T-helper 17 cell (primary cell): ENCODE measurements at places on chromosomes 12 and 14.

DNA sequence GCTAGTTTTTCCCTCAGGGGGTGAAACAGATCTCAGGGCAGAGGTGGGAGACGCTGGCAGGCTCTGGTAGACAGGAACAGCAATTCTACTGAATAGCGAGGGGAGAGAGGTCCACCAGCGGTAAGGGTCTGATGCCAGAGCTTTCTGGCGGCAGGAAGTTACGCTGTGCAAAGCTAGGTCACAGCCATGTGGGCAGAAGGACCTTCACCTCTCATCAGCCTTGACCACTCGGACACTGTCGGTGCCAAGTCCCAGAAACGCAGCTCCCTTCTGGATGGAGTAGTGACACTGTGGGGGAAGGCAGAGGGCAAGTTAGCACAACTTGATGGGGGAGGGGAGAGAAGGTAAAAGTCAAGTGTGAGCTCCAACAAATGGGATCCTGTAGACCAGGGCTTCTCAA, 10.3 kb upstream of the ZNF740 start:
- no peak for DNase-seq
- H3K36me3 ChIP-seq, result peaks cover 7% of the 10 kb centered on the region
- H3K27ac ChIP-seq, result no peak overlapping the region
- no peaks in the 10 kb centered on the region for H3K27me3 ChIP-seq
- peaks cover 4% of the 10 kb centered on the region for H3K4me1 ChIP-seq
- no peak overlapping the region for H3K4me3 ChIP-seq

- H3K36me3 ChIP-seq, result no peaks in the 10 kb centered on the region
- DNase-seq, result no peak
- no peak overlapping the region for H3K4me3 ChIP-seq
Measured at GRCh38 chr14:78595797-78596196, 425.6 kb downstream of the NRXN3 start.

- no peak overlapping the region for H3K4me3 ChIP-seq
- peaks cover 5% of the 10 kb centered on the region for H3K4me1 ChIP-seq
- no peak for DNase-seq
- peak overlapping the region; percentile 29 for H3K27ac ChIP-seq
Measured at GRCh38 chr12:52181746-52182145, 10.1 kb downstream of the KRT80 start.

DNA sequence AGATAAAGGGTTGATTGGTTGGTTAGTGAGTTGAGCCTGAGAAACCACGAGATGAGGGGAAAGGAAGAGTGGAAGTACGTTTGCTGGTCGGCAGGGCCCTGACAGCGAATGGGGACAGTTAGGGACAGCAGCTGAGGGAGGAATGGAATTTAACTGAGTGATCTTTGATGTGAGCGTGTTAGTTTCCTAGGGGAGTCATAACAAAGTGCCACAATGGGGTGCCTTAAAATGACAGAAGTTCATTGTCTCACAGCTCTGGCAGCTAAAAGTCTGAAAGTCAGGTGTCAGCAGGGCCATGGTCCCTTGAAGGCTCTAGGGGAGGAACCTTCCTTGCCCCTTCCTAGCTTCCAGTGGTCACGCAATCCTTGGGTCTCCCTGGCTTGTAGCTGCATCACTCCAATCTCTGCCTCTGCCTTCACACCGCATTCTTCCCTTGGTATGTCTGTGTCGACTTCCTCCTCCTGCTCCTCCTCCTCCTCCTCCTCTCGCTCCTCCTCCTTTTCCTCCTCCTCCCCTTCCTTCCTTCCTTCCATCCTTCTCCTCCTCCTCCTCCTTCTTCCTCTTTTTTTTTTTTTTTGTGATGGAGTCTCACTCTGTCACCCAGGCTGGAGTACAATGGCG, 26.0 kb upstream of the RIN3 start:
- no peak for DNase-seq
- H3K27ac ChIP-seq, result no peak overlapping the region
- H3K36me3 ChIP-seq, result peaks cover 3% of the 10 kb centered on the region
- no peak overlapping the region for H3K4me3 ChIP-seq
- H3K4me1 ChIP-seq, result peaks cover 9% of the 10 kb centered on the region

DNA sequence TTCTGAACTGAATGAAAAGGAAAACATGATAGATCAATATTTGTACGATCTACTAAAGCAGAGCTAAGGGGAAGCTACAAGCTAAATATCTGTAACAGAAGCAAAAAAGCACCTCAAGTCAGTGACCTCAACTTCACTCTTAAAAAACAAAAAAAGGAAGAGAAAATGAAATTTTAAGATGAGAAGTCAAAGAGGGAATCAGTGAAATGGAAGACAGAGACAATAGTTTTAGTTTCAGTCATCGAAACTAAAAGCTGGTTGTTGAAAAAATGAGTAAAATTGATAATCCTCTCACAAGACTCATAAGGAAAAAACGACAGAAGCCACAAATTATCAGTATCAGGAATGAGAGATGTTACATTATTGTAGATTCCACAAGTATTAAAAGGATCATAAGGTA, 11.9 kb upstream of the SLC2A13 start:
- peak overlapping the region; percentile 8 for H3K4me3 ChIP-seq
- peaks cover 10% of the 10 kb centered on the region for H3K27me3 ChIP-seq
- H3K4me1 ChIP-seq, result peaks cover 4% of the 10 kb centered on the region
- no peak for DNase-seq

DNA sequence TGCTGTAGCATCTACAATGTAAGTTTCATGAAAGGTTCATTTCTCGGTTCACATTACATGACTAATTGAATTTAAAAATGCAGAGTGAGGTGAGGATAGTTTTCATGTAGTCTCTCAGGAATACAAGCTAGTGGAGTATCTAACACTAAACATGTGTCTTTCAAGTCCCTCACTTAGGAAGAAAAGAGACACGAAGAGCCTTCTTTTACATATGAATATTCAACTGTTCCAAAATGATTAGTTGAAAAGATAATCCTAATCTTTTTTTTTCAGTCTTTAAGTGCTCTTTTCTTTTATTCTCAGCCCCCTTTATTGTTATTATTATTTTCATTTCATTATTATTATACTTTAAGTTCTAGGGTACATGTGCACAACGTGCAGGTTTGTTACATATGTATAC, 10.8 kb downstream of the PRR4 start:
- H3K27ac ChIP-seq, result no peak overlapping the region
- H3K4me1 ChIP-seq, result no peaks in the 10 kb centered on the region
- DNase-seq, result no peak
- no peaks in the 10 kb centered on the region for H3K27me3 ChIP-seq

GRCh38 chr12:105409801-105410471, 79.4 kb downstream of the C12orf75 start:
- H3K36me3 ChIP-seq, result peaks cover 2% of the 10 kb centered on the region
- H3K4me1 ChIP-seq, result peaks cover 20% of the 10 kb centered on the region
- peaks cover 12% of the 10 kb centered on the region for H3K27me3 ChIP-seq
- H3K4me3 ChIP-seq, result peak overlapping the region; percentile 84

DNA sequence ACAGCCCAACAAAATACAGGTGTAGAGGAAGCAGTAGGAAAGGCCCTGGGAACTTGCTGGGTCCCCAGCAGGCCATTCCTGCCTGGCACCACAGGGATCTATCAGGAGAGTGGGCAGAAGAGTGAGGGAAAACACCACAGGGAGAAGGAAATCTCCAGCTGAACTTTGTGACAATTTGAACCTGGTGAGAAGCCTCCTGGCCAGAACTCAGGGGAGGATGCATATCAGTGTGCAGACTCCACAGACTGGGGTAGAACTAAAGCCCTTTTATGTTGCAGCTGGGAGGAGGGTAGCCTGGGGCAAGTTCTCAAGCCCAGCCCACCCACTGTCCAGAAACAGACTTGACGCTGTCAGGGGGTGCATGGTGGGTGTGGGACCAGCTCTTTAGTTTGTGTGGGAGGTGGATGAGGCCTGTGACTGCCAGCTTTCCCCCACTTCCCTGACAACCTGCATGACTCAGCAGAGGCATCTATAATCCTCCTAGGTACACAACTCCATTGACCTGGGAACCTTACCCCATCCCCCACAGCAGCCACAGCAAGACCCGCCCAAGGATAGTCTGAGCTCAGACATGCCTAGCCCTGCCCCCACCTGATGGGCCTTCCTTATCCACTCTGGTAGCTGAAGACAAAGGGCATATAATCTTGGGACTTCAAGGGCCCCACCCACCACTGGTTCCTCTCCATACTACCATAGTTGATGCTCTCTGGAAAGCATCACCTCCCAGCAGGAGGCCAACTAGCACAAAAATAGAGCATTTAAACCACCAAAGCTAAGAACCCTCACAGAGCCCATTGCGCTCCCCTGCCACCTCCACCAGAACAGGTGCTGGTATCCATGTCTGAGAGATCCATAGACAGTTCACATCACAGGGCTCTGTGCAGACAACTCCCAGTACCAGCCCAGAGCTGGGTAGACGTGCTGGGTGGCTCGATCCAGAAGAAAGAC, 28.9 kb downstream of the PNN start:
- DNase-seq, result no peak
- H3K27ac ChIP-seq, result no peak overlapping the region
- no peak overlapping the region for H3K4me3 ChIP-seq

- no peaks in the 10 kb centered on the region for H3K4me1 ChIP-seq
- H3K4me3 ChIP-seq, result no peak overlapping the region
- no peaks in the 10 kb centered on the region for H3K27me3 ChIP-seq
- no peaks in the 10 kb centered on the region for H3K36me3 ChIP-seq
- DNase-seq, result no peak
Measured at GRCh38 chr14:65813760-65814384, 401.3 kb downstream of the FUT8 start.

- no peaks in the 10 kb centered on the region for H3K4me1 ChIP-seq
- H3K4me3 ChIP-seq, result no peak overlapping the region
- H3K27ac ChIP-seq, result no peak overlapping the region
- H3K27me3 ChIP-seq, result no peaks in the 10 kb centered on the region
- no peak for DNase-seq
Measured at GRCh38 chr14:87187786-87188185, 805.2 kb downstream of the GALC start.

- no peak for DNase-seq
- H3K27ac ChIP-seq, result no peak overlapping the region
- H3K27me3 ChIP-seq, result peaks cover 30% of the 10 kb centered on the region
- H3K4me3 ChIP-seq, result no peak overlapping the region
- no peaks in the 10 kb centered on the region for H3K36me3 ChIP-seq
Measured at GRCh38 chr14:100775351-100775830, 48.7 kb downstream of the DLK1 start.

- peak; percentile 29 for DNase-seq
- H3K4me3 ChIP-seq, result peak overlapping the region; percentile 95
- H3K27me3 ChIP-seq, result peaks cover 8% of the 10 kb centered on the region
- H3K36me3 ChIP-seq, result peaks cover 7% of the 10 kb centered on the region
- peaks cover 21% of the 10 kb centered on the region for H3K4me1 ChIP-seq
Measured at GRCh38 chr12:110689281-110690126, 589 bp upstream of the HVCN1 start.

GRCh38 chr14:103512701-103513611, 9.7 kb downstream of the CKB start:
- H3K4me1 ChIP-seq, result peaks cover 5% of the 10 kb centered on the region
- no peak overlapping the region for H3K27ac ChIP-seq
- no peak overlapping the region for H3K4me3 ChIP-seq
- H3K36me3 ChIP-seq, result no peaks in the 10 kb centered on the region
- no peaks in the 10 kb centered on the region for H3K27me3 ChIP-seq

GRCh38 chr12:68789144-68789878, 18.7 kb upstream of the MDM2 start:
- DNase-seq, result no peak
- no peaks in the 10 kb centered on the region for H3K36me3 ChIP-seq
- no peaks in the 10 kb centered on the region for H3K4me1 ChIP-seq

- no peaks in the 10 kb centered on the region for H3K4me1 ChIP-seq
- H3K4me3 ChIP-seq, result no peak overlapping the region
- DNase-seq, result no peak
- H3K27me3 ChIP-seq, result peaks cover 19% of the 10 kb centered on the region
- H3K27ac ChIP-seq, result no peak overlapping the region
Measured at GRCh38 chr12:119151445-119152026, 27.2 kb upstream of the HSPB8 start.

- H3K27ac ChIP-seq, result peak overlapping the region; percentile 93
- peak overlapping the region; percentile 95 for H3K4me3 ChIP-seq
- no peaks in the 10 kb centered on the region for H3K27me3 ChIP-seq
- H3K4me1 ChIP-seq, result peaks cover 48% of the 10 kb centered on the region
Measured at GRCh38 chr12:1591034-1591433, 3.3 kb downstream of the FBXL14 start.

DNA sequence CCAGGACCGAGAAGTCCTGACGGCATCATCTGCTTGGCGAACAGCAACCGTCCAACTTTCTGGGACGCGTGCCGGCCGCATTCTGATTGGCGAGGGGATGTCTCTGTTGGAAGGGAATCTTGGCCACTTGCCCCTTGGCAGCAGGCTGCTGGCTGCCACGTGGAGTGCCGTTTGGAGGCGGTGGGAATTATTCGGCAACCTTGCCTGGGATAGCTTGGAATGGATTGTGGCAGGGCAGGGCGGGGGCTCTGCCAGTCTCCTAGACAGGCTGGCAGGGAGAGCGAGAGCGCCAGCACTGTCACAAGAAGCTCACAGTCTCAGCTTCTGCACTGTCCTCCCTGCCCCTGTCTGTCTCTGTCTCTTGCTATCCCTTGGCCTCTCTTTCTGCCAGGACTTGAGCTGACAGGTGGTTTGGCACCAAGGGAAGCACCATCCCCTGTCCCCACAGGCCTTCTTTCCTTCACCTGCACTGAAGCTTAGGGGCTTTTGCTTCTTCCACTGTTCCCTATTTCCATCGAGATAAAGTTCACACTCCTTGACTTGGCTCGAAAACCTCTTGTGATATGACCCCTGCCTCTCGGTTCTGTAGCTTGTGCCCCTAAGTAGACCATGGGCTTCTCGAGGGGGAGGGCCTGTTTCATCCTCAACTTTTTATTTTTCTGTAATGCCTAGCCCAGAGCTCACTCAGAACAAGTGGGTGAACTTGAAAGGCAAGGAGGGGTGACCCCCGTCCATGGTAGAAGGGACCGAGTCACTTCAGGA, 201.9 kb downstream of the PHETA1 start:
- H3K27me3 ChIP-seq, result peaks cover 61% of the 10 kb centered on the region
- peaks cover 2% of the 10 kb centered on the region for H3K4me1 ChIP-seq
- DNase-seq, result no peak
- no peak overlapping the region for H3K27ac ChIP-seq
- H3K4me3 ChIP-seq, result no peak overlapping the region

DNA sequence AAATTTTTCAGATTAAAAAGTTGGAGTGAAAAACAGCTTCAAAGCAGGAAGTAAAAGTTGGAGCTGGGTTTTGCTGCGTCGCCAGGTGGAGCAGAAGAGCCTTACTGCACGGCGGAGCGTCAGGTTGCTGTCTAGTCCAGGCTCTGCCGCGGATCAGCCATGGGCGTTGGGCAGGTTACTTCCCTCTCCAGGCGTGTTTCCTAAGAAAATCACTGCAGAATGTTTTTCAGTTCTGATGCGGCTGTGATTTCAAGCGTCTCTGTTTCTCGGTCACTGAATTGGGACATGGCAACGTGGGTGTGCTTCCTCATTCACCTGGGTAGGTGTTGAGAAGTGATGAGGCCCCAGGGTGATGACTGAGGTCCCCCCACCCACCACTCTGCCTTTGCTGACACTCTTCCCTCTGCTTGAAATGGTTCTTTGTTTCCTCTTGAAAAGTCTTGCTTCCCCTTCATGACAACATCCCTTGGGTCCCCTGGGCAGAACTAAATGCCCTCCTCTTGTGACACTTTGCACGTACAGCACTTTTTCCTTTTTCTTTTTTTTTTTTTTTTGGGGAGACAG, 7.6 kb downstream of the EVL start:
- peaks cover 17% of the 10 kb centered on the region for H3K36me3 ChIP-seq
- DNase-seq, result peak; percentile 50
- H3K4me3 ChIP-seq, result peak overlapping the region; percentile 88
- H3K27me3 ChIP-seq, result no peaks in the 10 kb centered on the region
- peaks cover 83% of the 10 kb centered on the region for H3K4me1 ChIP-seq
